ENCODE measurements at places on chromosomes 7 and 10.

- no peak for DNase-seq
Measured at GRCh38 chr7:94497874-94498670, 11.5 kb upstream of the CASD1 start.

GRCh38 chr7:150728609-150729008 is 8.6 kb upstream of the GIMAP5 start:
- DNase-seq, result no peak

- no peak for DNase-seq
Measured at GRCh38 chr10:129847741-129848483, 116.2 kb downstream of the EBF3 start.

- DNase-seq, result no peak
Measured at GRCh38 chr7:124781907-124782734, 16.5 kb upstream of the GPR37 start.

DNA sequence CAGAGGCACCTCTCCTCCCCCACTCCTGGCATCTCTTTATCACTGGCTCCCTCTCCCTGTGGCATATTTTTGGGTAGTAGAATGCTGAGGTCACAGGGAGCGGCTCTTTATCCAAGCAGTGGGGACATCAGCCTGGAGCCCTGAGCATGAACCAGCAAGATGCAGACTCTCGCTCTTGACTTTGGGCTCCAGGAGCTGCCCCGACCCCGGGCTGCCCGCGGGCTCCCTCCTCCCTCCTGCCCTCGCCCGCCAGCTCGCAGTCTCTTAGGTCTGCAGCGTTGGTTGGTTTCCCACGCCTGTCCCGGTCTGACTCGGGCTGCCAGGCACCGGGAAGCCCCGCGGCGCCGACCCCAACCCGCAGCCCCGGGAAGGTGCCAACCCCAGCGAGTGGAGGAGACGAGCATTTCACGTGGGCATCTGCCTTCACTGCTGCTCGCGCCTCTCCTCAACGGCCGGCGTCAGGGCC is 1.3 kb downstream of the INSYN2A start:
- DNase-seq, result no peak

DNA sequence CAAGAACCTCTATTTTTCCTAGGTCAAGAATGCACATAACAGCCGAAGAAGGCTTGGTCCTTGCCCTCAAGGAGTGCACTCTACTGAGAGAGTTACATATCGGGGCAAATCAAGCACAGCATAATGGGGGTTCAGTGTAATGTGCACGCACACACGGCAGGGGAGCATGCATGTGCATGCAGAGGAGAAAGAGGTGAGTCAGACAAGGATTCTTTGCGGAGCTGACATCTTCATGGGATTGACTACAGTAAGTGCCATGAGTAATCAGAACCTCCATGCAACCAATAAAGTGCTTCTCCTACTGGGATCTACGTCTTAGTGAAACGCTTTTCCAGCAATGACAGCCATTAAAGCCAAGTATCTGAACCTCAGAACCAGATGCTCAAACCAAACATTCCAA is 123.6 kb downstream of the RNF216 start:
- DNase-seq, result no peak
